Smooth muscle cell of the pulmonary artery (primary cell): ENCODE measurements at places on chromosomes 3 and 15. TPM values are rescaled to one million over a fixed set of nuclear protein-coding genes. Genes with fewer than 3 reads are reported as not detected.

SLC25A38 gene
- 19.2 and 22.0 TPM in 2 replicates for total RNA-seq

SCG5 gene
- 15.9 and 29.6 TPM in 2 replicates for total RNA-seq

MCTP2 gene
- 3.1 and 8.9 TPM in 2 replicates for total RNA-seq

GABRR3 gene
- total RNA-seq: not detected in 2 replicates

C3orf18 gene
- 24.4 and 30.9 TPM in 2 replicates for total RNA-seq

CTDSPL gene
- total RNA-seq: 24.4 and 26.1 TPM in 2 replicates

PKM gene
- 2,365 and 3,290 TPM in 2 replicates for total RNA-seq

UCN2 gene
- 0.98 and 1.4 TPM in 2 replicates for total RNA-seq
